Left ventricle myocardium inferior (tissue), 1 donor: ENCODE measurements at places on chromosomes 16 and 17.

GRCh38 chr16:50940275-50940854 lies 198.5 kb downstream of the CYLD start:
- peaks cover 41% of the 10 kb centered on the region for H3K27me3 ChIP-seq
- H3K27ac ChIP-seq = no peak overlapping the region
- no peaks in the 10 kb centered on the region for H3K36me3 ChIP-seq
- DNase-seq = no peak

- peaks cover 6% of the 10 kb centered on the region for H3K27me3 ChIP-seq
- no peaks in the 10 kb centered on the region for H3K36me3 ChIP-seq
- H3K4me1 ChIP-seq = no peaks in the 10 kb centered on the region
- H3K27ac ChIP-seq = no peak overlapping the region
Measured at GRCh38 chr17:14471052-14471451, 170.2 kb downstream of the HS3ST3B1 start.

DNA sequence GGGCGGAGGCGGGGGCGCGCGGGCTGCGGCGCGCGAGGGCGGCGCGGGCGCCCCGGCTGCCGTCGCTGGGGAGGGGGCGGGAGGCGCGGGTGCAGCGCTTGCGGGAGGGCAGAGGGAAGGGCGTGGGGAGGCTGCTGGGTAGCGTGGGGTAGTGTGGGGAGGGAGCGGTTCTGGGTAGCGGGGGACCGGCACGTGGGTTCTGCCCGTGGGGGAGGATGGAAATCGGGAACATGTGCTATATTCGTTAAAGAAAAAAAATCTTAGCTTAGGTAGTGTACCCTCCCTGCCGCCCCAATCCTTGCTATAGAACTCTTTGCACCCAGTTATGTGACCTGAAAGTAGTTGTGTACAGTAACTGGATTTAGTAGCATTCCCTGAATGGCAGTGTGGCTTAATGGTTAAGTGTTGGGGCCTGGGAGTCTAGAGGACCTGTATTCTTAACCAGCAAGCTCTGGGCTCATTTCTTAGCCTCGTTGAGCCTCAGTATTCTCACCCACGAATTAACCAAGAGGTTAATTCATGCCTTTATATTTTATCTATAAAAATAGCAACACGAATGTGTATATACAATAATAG lies 646 bp downstream of the RABEP1 start:
- H3K4me1 ChIP-seq = peaks cover 47% of the 10 kb centered on the region
- no peaks in the 10 kb centered on the region for H3K36me3 ChIP-seq
- peak overlapping the region; percentile 96 for H3K27ac ChIP-seq
- peak; percentile 22 for DNase-seq

- DNase-seq = no peak
- no peaks in the 10 kb centered on the region for H3K27me3 ChIP-seq
- peaks cover 37% of the 10 kb centered on the region for H3K36me3 ChIP-seq
- peaks cover 22% of the 10 kb centered on the region for H3K4me1 ChIP-seq
- H3K4me3 ChIP-seq = no peak overlapping the region
Measured at GRCh38 chr16:72884037-72884436, 163.9 kb downstream of the ZFHX3 start.

DNA sequence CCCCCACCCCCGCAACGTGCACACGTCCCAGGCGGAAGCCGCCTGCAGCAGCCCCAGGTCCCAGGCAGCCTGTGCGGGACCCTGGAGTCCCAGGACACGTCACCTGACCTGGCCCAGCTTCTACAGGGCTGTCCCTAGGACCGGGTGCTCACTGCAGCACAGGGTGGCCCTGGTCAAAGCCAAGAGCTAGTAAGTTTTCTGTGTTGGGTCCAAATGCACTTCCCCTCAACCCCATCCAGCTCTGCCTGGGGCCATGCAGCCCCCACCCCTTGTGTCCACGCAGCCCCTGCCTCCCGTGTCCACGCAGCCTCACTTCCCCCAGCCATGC lies 22.1 kb upstream of the PVALEF start:
- no peaks in the 10 kb centered on the region for H3K36me3 ChIP-seq
- peaks cover 9% of the 10 kb centered on the region for H3K4me1 ChIP-seq
- H3K27ac ChIP-seq = no peak overlapping the region
- no peak for DNase-seq
- no peak overlapping the region for H3K4me3 ChIP-seq

GRCh38 chr16:69105501-69106361 lies at the start of gene HAS3:
Gene HAS3 (plus strand): TSS chr16:69105653. CDS start chr16:69109396, 3,743 bp downstream.
- peaks cover 7% of the 10 kb centered on the region for H3K36me3 ChIP-seq
- DNase-seq = peak; percentile 50
- peaks cover 16% of the 10 kb centered on the region for H3K27me3 ChIP-seq
- peaks cover 32% of the 10 kb centered on the region for H3K4me1 ChIP-seq

- peak; percentile 84 for DNase-seq
- H3K4me1 ChIP-seq = peaks cover 48% of the 10 kb centered on the region
- H3K27me3 ChIP-seq = no peaks in the 10 kb centered on the region
- peak overlapping the region; percentile 73 for H3K27ac ChIP-seq
Measured at GRCh38 chr16:66250686-66251431, 115.6 kb upstream of the CDH5 start.

- H3K27ac ChIP-seq = peak overlapping the region; percentile 98
- peaks cover 45% of the 10 kb centered on the region for H3K4me1 ChIP-seq
- peak overlapping the region; percentile 91 for H3K4me3 ChIP-seq
- H3K36me3 ChIP-seq = peaks cover 14% of the 10 kb centered on the region
Measured at GRCh38 chr16:24728891-24729242, 584 bp upstream of the TNRC6A start.

DNA sequence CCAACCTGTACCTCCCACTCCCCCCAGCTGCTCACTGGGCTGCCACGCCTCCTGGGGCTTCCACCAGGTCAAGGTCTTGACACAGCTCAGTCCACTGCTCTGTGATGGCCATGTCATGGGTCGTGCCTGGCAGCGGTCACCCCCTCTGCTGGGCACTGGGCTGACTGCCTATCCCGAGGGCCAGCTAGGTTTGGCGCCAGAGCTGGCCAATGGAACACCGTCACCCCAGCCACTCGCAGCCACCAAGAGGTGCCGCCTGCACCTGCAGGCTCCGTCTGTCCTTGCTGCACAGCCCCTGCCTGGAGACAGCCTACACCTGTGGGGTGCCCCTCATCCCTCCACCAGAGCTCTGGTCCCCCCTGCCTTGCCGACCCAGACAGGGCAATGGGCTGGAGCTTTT lies 4.5 kb upstream of the RAB40C start:
- H3K27ac ChIP-seq = no peak overlapping the region
- no peak for DNase-seq
- peaks cover 48% of the 10 kb centered on the region for H3K4me1 ChIP-seq
- no peaks in the 10 kb centered on the region for H3K36me3 ChIP-seq

GRCh38 chr17:11485336-11486100 lies 112.8 kb upstream of the DNAH9 start:
- peaks cover 16% of the 10 kb centered on the region for H3K27me3 ChIP-seq
- no peaks in the 10 kb centered on the region for H3K36me3 ChIP-seq
- DNase-seq = no peak
- H3K27ac ChIP-seq = no peak overlapping the region
- no peak overlapping the region for H3K4me3 ChIP-seq
- H3K4me1 ChIP-seq = no peaks in the 10 kb centered on the region

GRCh38 chr17:47870056-47870455 lies 19.1 kb upstream of the SP6 start:
- H3K27me3 ChIP-seq = peaks cover 97% of the 10 kb centered on the region
- no peak overlapping the region for H3K4me3 ChIP-seq
- DNase-seq = no peak
- no peaks in the 10 kb centered on the region for H3K4me1 ChIP-seq
- H3K27ac ChIP-seq = no peak overlapping the region
- H3K36me3 ChIP-seq = no peaks in the 10 kb centered on the region

DNA sequence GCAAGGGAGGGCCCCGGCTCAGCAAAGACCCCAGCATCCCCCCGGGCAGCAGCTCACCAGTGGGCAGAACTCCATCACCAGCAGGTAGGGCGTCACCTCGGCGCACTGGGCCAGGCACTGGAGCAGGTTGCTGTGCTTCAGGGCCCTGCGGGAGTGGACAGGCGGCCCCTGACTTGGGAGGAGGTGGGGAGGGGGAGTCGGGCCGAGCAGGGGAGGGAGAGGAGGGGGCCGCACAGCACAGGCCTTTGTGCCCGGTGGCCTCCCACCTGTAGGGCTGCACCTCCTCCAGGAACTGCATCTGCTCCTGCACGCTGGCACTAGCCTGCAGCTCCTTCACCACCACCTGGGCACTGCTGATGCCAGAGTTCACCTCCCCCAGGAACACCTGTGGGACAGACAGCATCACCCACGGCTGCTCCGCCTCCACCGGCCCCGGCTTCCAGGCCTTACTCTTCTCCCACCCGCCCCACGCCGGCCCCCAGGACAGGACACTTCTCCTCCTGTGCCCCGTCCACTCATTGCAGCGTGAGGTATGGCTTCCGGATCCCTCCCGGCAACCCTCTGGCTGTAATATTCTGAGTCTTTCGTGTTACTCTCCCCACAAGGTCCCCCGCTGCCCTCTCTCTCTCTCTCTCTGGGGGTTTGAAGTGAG lies 37.7 kb upstream of the PVALEF start:
- H3K4me3 ChIP-seq = peak overlapping the region; percentile 32
- H3K27me3 ChIP-seq = peaks cover 13% of the 10 kb centered on the region
- DNase-seq = no peak
- H3K27ac ChIP-seq = no peak overlapping the region
- no peaks in the 10 kb centered on the region for H3K36me3 ChIP-seq

- H3K27ac ChIP-seq = no peak overlapping the region
- no peak for DNase-seq
Measured at GRCh38 chr17:19830061-19830460, 37.7 kb downstream of the ULK2 start.

DNA sequence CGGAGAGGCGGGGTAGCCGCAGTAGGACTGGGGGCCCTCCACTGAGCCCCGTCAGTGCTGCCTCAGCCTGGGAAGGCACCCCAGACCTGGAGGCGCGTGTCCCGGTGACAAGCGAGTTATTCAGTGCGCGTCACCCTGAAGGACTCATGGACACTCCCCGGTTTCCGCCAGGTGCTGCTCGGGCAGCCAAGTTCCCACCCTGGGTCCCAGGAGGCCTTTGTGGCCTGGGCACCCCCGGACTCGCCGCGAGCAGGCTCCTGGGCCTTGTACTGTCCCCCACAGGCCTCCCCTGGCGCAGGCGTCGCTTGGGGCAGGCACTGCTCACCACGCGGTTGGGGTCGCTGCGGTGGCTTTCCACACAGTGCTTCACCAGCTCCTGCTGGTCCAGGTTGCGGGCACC lies 7.6 kb downstream of the RNF166 start:
- H3K27ac ChIP-seq = no peak overlapping the region
- H3K4me3 ChIP-seq = no peak overlapping the region
- peaks cover 33% of the 10 kb centered on the region for H3K36me3 ChIP-seq
- peaks cover 41% of the 10 kb centered on the region for H3K4me1 ChIP-seq
